A673 (cell line): ENCODE measurements at places on chromosomes 16 and 17. TPM values are rescaled to one million over a fixed set of nuclear protein-coding genes. Genes with fewer than 3 reads are reported as not detected.
A peak's percentile ranks its signal among the peaks of the same experiment; 100 is the strongest.

NEK8 gene
- 3.9 and 4.2 TPM in 2 replicates for total RNA-seq

TP53TG3D gene
- total RNA-seq: not detected in 2 replicates

PRKCB gene
- total RNA-seq: 158 and 171 TPM in 2 replicates

CD2BP2 gene
- total RNA-seq: 67.6 and 72.5 TPM in 2 replicates

ABR gene
- total RNA-seq: 47.6 and 67.9 TPM in 2 replicates

- peak; percentile 18 for DNase-seq
Measured at GRCh38 chr17:5665164-5665563, 80.9 kb upstream of the NLRP1 start.

DNA sequence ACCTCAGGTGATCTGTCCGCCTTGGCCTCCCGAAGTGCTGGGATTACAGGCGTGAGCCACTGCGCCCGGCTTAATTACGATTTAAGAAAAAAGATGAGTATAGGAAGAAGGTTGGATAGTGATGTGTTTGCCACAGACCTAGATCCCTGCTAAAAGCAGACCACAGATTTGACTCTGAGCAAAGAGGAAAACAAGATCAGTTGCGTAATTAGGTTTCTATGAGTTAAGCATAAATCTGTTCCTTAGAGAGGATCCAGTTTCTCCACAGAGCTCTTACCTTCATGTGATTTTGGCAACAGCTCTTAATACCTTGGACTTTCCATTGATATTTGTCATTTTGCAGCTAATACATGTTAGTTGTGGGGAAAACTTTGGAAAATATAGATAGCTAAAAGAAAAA lies 31.1 kb downstream of the CDH1 start:
- DNase-seq: no peak

DNA sequence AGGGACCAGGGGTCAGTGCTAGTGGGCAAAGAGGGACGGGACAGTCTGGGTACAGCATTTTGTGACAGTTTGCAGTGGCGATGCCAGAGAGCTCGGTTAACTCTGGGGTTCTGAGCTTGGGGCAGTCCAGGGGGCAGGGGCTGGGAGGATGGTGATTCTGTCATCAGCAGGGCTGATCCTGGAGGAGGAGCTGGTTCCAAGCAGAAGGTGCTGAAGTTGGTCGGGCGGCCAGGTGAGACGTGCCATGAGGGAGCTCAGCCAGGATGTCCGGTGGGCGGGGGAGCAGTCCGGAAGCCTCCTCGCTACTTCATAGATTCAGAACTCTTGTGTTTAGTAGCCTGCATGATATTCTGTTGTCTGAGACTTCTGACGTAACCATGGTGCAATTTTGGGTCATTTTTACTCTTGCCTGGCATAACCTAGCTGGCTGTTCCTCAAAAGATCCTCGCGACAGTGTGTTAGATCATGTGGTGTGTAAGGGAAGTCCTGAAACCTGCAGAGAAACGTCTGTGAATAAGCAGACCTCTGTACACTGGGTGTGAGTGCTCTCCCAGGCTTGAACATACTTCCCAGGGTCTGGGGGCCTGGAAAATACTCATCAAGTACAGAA lies 122.0 kb downstream of the CLEC16A start:
- no peak for DNase-seq

DNA sequence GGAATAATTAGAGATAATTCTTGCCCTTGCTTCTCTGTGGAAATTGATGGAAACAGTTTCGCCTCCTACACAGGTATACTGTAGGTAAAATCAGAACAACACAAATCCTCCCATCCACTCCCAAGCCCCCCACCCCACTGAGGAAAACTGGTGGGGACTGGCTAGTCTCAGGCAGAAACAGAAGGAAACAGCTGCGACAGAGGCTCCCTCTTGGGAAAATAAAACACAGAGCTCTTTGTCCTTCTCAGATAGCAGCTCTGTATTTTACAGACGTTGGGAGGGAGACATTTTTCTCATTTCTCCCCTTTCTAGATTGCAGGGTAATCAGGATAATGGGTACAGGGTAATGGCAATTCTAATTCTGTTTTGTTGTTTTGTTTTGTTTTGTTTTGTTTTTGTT lies 1.1 kb downstream of the SLFN13 start:
- DNase-seq: no peak

DNA sequence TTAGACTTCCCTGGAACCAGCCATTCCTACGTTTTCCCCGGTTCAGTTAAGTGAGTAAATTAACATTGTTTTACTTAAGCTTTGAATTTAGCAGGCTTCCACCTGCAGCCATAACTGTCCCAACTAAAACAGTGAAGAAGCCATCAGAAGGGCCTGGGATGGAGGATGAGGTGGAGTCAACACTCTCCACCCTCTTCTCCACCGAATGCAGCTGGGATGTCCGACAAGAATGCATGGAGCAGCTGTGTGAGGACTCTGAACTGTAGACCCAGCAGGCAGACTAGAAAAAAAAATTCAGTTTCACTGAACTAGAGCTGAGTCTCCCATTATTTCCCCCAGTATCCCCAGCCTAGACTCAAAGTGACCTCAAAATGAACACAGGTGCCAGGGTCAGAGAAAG lies 114.8 kb downstream of the C16orf95 start:
- DNase-seq: no peak

DNA sequence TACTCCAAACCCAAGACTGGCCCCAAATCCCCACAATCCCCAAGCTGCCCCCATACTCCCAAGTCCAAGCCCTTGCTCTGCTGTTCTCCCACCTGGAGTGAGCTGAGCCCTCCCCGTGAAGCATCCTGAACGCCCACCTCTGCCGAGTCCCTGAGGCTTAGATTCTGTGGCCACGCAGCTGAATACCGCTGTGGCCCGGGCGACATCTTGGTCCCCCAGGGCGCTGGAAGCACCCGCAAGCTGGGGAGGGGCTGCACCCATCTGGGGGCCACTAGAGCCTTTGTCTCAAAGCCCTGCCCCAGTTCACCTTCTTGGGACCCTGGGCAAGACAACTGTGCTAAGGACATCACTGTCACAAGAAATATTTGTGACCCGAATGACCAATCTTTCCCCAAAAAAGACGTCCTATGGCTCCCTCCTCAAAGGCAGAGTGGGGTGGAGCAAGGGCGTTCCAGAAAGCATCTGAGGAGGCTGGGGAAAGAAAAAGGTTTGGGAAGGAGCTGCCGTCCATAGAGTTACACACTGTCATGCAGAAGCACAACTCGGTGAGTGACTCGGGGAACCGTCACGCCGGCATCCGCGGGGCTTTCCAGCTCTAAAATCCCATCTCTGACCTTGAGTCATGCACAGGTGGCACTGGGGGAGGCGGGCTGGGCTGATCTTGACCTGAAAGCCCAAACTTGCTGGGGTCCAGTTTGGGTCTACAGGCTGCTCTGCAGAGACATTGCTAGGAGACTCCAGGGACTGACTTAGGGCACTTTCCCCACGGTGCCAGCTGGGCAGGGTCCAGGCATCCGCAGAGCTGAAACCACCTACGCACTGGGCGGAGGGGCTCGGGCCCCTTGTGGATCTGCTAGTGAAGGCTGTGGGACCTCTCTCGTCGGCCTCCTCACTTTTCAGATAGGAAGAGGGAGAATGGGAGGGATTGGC lies 6.6 kb downstream of the PTX4 start:
- DNase-seq: no peak

- DNase-seq: no peak
Measured at GRCh38 chr17:17062866-17063265, 20.6 kb downstream of the MPRIP start.

DNA sequence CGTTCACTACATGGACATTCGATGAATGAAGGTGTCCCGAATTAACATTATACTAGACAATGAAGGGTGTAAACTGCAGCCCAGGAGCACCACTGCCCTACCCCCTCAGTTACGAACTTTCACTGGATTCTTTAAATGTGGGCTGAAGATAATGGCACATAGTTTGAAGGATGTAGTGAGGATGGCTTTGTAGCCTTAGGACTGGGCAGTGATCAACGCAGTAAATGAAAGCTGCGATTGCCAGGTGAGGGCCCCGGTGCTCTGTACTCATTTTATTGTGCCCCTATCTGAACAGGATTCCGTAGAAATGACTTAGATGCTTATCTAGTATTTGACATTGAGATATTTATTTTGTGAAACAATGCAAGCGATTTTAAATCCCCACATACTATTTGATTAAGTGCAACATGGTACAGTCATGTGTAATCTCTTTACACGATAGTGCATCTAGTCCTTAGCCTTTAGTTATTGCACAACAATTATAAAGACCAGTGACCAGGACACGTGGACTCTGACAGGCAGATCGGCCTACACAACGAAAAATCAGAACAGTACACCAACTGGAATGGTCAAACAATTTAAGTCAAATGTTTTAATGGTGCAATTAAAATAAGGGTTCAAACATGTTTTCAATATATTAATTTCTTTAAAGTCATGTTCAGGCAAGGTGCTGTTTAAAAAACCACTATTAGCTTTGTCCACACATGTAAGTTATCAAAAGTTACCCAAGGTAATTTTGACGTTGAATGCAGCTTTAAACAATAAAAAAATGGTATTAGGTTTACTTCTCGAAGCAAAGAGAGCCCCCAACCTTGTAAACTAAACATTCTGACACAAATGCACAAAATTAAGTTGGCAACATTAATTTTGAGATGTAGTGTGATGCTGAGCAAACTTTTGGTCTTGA lies 17.4 kb upstream of the ERN1 start:
- peak; percentile 37 for DNase-seq
